ENCODE measurements at places on chromosomes 3 and 15.

- DNase-seq, result no peak
Observed at GRCh38 chr15:55835866-55836265, 92.9 kb upstream of the PRTG start.

GRCh38 chr3:171377859-171378258, 82.3 kb downstream of the TNIK start:
- no peak for DNase-seq

- peak; percentile 85 for DNase-seq
Observed at GRCh38 chr3:49007771-49008528, 759 bp downstream of the WDR6 start.

DNA sequence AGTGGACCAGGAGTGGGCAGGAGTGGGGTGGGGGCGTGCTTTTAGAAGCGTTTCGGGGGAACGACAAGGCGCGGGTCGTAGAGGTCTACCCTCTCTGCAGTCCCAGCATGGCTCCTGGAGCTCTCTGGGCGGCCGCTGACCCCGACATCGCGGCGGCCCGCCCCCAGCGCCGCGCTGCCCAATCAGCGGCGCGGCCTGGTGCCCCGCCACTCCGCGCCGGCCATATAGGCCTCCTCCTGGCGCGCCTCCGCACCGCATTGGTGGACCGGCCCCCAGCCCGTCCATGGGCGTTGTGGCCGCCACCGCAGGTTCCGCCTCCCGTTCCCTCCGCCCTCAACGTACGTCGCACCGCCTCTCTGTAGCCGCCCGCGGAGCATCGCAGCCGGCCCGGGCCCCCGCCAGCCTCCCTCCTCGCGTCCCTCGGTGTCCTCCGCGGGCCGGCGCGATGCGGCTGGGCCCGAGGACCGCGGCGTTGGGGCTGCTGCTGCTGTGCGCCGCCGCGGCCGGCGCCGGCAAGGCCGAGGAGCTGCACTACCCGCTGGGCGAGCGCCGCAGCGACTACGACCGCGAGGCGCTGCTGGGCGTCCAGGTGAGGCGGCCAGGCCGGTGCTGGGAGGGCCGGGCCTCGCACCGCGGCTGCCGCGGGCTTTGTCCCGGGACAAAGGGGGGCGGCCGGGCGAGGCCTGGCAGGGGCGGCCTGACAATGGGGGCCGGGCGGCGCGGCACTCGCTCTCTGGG, at the start of gene RCN2:
Gene RCN2 (plus strand): TSS at position 353 of the 738 bp plus-strand sequence. CDS start 93 bp downstream, at position 446.
- peak; percentile 95 for DNase-seq

All from head of caudate nucleus (tissue), 42 donors.